H1 (cell line): ENCODE measurements at places on chromosomes 2 and 18.

GRCh38 chr2:172081221-172082022, 3.9 kb upstream of the DLX1 start:
- DNase-seq, result no peak

- DNase-seq, result no peak
Measured at GRCh38 chr2:145743011-145743410, 1223.1 kb upstream of the ZEB2 start.

DNA sequence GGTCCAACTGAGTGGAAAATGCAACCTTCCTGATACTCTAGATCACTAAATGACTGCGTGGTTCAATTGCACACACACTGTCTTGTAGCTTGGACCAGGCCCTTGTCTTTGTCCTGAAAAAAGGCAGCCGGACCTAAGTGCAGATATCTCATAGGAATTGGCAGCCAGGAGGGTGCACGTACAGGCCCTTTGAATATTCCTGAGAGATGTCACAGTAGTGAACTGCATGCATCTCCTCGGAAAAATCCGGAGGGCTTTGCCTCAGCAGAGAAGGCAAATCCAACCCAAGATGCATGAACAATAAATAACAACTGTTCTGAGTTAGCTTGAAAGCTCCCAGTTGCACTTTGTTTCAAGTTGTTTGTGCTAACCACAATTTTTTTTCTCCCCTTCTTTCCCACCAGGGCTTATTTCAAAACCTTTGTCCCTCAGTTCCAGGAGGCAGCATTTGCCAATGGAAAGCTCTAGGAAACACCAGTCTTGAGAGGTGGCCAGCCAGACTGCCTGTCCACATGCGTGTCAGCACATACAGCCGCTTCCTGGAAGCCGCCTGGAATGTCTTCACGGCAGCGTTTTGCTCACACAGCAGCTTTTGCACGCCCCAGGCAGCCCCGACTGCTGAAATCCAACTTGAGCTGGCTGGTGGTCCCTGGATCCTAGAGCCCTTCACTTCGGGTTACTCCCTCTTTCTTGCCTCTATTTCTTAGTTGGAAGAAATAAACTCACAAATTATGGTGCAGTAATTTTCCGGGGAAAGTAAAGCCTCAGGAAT, 54.4 kb upstream of the FOSL2 start:
- no peak for DNase-seq

- DNase-seq, result no peak
Measured at GRCh38 chr2:132415256-132415914, 1.2 kb upstream of the GPR39 start.

DNA sequence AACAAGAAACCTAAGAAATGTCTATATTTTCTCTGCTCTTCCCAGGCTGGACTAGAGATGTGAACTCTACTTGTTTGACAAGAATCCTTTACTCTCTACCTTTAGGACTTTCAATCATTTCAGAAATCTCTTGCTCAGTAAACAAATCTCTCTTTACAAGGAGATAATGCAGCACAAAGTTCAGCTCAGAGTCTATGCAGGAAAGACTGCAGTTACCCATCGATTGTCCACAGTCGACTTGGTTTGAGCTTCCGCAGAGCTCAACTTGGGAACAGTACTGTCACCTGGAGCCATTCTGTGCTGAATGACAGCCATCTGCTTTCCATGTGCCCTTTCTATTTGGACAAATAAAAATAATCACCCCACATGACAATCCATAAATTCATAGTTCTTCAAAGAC, 259.7 kb upstream of the STON1 start:
- no peak for DNase-seq

GRCh38 chr2:168970711-168971233, 60.4 kb downstream of the ABCB11 start:
- no peak for DNase-seq

DNA sequence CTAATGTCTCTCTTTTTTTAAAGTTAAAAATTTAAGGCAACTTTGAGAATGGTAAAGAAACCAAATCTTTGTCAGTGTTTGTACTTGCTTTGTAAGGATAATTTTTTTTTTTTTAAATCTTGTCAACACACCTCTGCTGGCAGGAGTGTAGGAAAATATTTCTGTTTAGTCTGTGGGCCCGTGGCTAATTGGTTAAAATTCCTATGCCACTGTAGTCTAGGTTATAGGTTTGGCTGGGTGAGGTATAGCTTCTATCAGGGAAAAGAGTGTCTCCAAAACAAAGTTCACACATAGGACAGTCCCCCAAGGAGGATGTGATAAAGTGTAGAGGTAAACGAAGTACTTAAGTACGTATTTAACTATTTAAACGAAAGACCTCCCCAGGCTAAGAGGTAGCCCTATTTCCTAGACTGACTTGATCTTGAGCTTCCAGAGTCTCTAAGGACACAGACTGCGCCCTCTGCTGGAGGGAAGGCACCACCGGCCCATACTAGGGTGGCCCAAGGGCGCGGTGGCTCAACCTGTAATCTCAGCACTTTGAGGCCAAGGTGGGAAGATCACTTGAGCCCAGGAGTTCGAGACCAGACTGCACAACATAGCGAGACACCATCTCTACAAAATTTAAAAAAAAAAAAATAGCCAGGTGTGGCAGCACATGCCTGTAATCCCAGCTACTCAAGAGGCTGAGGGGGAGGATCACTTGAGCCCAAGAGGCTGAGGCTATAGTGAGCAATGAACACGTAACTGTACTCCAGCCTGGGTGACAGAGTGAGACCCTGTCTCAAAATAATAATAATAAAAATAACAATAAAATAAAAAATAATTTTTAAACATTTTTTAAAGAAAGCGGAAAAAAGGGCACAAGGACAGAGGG, 8.9 kb downstream of the TEX44 start:
- peak; percentile 93 for DNase-seq

- no peak for DNase-seq
Measured at GRCh38 chr2:113966832-113967231, 76.9 kb downstream of the ACTR3 start.

GRCh38 chr2:84881581-84882413, 913 bp upstream of the TRABD2A start:
- DNase-seq, result peak; percentile 92

GRCh38 chr2:36413218-36413617, 57.6 kb downstream of the CRIM1 start:
- no peak for DNase-seq

- no peak for DNase-seq
Measured at GRCh38 chr18:56709463-56709862, 58.3 kb downstream of the WDR7 start.

- no peak for DNase-seq
Measured at GRCh38 chr2:136057023-136057801, 60.7 kb downstream of the CXCR4 start.

DNA sequence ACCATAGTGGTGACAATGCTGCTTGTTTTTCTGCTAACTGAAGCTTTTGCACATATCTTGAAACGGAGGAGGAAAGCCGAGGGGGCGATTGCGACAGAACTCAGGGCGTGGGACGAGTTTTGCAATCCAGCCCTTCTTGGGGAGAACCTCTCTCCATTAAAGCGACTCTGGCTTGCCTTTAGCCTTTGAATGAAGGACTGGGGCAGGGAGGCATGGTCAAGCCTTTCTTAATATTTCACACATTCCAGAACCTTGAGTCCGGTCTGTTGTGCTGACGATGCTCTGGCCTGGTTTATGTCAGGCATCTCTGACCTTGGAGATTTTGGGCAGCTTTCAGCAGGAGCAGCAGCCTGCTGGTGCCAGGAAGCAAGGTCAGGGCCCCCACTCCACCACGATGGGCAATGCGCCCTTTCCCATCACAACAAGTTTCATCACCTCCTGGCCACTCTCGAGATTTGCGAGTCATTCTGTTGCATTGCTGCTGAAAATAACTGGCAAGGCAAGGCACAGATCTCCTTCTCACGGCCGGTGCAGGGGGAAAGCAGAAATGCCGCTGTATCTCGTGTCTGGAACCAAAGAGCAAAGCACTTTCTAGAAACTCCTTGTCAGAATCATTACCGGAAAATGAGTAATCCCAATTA, 10.8 kb downstream of the EMILIN2 start:
- DNase-seq, result no peak

DNA sequence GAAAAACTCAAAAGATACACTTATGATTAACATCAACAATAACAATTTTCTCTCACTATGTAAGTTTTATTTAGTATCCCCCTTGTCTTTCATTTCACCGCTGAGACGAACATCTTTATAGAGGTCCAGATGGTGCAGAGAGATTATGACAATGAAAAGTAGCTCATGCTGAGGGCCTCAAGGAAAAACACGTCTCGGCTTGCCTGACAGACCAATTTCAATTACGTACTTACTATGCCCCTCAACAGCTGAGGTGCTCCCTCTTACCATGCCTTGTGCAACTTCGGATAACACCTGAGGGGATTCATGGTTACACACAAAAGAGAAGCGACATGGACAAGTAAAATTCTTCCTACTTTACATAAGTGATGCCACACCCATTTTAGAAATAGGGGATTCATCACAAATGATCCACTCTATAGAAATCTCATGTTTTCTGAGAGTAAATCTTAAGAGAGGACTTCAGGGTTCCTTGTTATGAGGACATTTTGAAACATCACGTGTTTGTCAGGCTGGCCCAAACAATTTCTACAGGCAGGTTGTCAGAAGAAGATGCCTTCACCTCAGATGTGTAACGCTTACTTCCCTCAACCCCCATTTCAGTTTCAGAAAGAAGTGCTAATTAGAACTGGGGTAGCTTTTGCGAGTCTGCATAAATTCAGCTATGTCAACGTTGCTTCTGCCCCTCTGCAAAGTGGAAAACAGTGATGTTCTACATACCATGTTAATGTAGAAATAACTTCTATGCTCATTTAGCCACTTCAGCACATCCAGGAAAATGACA, 191.4 kb downstream of the NRXN1 start:
- no peak for DNase-seq

DNA sequence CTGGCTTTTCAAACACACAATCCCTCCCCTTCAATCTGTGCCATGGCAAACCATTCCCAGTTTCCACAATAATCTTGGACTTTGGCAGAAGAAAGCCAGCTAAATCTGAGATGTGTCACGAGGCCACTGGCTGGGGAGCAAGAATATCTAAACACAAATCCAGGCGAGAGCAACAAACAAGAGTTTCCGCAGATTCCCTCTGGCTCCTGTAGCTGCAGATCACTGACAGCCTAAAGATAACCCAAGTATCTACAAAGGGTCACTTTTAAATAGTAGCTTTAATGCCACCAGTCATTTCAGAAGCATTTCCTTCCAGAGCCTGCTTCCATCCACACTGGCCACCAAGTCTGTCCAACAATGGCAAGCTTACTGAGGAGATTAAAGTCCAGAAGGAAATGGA, 86.9 kb downstream of the ACVR1 start:
- DNase-seq, result no peak

DNA sequence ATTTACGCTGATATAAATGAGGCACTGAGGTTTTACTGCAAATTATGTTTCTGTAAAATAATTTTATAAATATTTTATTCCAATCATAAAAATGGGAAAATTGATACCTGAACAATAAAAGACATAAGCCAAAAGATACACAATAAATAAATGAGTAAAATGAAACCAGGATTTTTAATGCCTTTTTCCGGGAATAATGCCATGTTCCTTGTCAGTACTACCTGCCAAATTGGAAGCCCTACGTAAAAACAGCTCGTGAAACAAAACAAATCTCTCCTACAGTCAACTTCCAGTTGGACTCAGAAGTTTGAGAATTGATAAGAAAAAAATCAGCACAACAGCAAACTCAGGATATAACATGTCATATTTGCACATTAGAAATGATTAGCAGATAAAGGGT, 18.0 kb downstream of the GALNT3 start:
- no peak for DNase-seq

GRCh38 chr2:172986040-172986439, 89.6 kb upstream of the MAP3K20 start:
- no peak for DNase-seq

GRCh38 chr2:106195456-106195855, 1.4 kb upstream of the UXS1 start:
- no peak for DNase-seq

GRCh38 chr2:233833345-233833744, 21.0 kb downstream of the HJURP start:
- no peak for DNase-seq

- no peak for DNase-seq
Measured at GRCh38 chr2:3927031-3927430, 223.7 kb downstream of the DCDC2C start.
